ENCODE measurements at places on chromosomes 2 and 18.

- DNase-seq = peak; percentile 86
Observed at GRCh38 chr2:55247025-55247424, 14.5 kb downstream of the RPS27A start.

- peak; percentile 46 for DNase-seq
Observed at GRCh38 chr2:173802518-173802917, 162.7 kb downstream of the SP3 start.

- no peak for DNase-seq
Observed at GRCh38 chr18:13382366-13382953, 163.9 kb downstream of the LDLRAD4 start.

DNA sequence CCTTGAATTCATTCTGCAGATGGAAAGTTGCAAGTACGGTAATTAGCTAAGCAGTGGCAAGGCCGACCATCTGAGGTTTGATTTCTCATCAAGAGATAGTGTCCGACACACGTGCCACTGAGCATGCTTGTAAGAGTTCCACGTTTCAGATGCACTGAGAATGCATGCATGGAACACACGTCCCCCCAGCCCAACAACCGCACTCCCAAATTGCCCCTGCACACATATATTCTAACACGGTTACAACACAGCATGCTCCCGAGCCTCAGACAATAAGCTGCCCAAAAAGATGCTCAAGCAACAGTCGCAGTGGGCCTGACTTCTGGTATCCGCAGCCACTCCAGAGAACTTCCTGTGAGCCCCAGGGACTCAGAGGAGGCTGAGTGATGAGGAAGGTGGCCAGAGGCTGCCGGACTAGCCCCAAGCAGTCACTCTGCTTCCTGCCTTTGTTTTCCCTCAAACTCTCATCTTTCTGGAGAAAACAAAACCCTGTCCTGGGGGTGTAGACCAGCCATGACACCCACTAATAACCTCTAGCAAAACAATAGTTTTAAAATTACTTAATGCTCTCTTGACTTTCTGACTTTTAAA is 204.0 kb downstream of the TGIF1 start:
- peak; percentile 59 for DNase-seq

- DNase-seq = peak; percentile 48
Observed at GRCh38 chr18:9710037-9710436, 1.9 kb downstream of the RAB31 start.

DNA sequence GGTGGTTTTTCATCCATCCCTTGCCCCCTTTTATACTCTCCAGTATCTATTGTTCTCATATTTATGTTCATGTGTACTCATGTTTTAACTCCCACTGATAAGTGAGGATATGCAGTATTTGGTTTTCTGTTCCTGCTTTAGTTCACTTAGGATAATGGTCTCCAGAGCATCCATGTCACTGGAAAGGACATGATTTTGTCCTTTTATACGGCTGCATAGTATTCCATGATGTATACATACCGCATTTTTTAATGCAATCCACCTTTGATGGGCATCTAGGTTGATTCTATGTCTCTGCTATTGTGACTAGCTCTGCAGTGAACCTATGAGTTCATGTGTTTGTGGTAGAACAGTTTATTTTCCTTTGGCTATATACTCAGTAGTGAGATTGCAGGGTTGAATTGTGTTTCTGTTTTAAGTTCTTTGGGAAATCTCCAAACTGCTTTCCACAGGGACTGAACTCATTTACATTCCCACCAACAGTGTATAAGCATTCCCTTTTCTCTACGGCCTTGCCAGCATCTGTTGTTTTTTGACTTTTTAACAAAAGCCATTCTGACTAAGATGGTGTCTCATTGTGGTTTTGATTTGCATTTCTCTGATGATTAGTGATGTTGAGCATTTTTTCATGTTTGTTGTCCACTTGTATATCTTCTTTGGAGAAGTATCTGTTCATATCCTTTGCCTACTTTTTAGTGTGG is 420.2 kb downstream of the THSD7B start:
- no peak for DNase-seq

DNA sequence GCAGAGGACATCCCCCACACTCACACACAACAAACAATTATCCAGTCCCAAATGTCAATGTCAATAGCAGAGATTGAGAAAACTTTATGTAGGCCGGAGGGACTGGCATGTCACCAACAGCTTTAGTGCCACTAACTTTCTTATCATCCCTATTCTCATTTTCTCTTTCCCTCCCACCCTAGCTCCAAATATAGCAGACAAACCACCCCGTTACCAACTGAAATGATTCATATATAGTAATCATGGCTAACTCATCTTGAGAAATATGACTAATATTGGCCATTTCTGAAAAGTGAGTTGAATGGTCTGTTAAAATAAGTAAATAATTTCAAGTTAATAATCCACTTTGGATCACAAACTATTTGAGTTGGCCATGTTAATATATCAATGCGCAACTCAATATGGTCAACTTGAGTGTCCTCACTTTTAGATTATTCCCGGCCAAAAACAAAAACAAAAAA is 242.1 kb upstream of the RND3 start:
- DNase-seq = no peak

- no peak for DNase-seq
Observed at GRCh38 chr18:9321736-9322135, 12.8 kb upstream of the TWSG1 start.

DNA sequence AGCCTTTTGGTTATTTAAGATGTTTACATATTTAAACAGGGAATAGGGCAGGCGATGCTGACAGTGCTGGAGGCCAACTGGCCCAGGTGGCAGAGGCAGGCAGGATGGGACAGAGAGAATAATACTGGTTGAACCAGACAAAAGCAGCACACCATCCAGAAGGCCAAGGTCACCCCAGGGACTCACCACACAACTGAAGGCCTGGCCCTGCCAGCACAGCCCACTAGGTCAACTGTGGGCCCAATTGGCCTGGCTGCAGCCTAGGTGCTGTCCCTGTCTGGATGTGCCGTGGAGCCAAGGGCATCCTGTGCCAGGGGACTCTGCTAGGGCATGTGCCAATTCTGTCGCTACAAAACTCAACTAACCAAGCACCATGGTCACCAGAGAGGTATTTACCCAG is 69.2 kb downstream of the RNF152 start:
- no peak for DNase-seq

DNA sequence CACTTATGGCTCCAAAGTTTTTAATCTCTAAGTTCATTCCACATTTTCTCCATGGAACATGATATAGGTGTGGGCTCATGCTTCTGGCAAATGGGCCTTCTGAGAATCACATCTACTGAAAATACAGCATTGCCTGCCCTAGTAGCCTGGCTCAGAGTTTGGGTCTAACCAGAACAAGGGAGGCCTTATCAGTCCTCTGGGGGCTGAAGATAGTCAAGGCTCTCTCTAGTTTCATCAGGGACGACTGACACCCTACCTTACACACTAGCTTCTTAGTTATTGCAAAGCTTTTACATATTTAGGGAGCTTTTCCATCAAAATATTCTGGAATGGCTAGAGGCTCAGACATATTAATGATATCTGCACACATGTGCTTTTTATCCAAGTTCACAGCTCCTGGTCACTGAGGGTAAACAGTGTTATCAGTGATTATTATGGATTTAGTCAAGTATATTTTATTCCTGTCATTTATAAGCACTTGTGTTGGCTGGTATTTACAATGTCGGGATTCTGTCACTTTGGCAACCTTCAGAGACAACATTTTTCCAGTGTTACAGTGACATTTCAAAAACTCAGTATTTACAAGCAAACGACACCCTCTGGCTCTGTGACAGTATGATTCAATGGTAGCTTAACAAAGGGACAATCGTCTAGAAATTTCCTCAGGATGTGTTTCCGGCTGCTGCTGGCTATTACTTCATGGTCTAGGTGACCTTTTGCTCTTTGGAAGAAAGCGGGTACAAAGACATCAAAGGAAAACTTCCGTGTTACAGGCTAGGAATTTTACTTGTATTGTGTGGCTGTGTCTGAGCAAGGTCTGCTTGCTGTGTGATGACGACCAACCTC is 200.6 kb downstream of the TCF4 start:
- peak; percentile 13 for DNase-seq

GRCh38 chr2:221676566-221677172 is 104.6 kb upstream of the EPHA4 start:
- no peak for DNase-seq

- DNase-seq = no peak
Observed at GRCh38 chr18:48943333-48943732, 7.4 kb downstream of the SMAD7 start.

DNA sequence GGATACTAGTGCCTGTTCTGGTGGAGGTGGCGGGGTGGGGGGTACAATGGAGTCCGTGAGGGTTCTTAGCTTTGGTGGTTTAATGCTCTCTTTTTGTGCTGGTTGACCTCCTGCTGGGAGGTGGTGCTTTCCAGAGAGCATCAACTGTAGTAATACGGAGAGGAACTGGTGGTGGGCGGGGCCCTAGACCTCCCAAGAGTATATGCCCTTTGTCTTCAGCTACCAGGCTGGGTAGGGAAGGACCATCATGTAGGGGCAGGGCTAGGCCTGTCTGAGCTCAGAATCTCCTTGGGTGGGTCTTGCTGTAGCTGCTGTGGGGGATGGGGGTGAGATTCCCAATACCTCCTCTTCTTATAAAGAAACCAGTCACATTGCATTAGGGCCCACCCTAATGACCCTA is 27.1 kb downstream of the CAMKMT start:
- DNase-seq = no peak

DNA sequence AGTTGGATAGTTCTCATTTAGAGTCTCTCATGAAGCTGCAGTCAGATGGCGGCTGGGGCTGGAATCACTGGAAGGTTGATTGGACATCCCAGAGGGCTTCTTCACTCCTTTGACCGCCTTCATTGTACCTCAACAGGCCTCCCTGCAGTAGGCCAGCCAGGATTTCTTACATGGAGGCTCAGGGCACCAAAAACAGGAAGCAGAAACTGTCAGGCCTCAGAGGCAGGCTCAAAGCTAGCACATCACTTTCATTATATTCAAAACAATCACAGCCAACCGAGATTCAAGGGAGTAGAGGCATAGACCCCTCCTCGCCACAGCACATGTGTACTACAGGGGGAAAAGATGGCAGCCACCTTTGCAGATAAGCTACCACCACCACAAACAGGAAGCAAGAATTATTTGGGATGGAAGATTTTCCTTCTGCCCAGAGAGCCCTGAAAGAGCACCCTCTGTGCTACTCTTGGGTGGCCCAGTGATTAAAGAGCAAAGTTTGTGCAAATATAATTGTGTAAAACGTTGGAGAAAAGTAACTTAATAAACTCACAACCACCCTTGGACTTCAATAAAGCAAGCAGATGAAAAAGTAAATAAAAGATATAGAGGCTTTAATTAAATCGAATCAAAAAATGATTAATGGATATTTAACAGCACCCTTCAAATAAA is 155.3 kb downstream of the GFPT1 start:
- DNase-seq = no peak

DNA sequence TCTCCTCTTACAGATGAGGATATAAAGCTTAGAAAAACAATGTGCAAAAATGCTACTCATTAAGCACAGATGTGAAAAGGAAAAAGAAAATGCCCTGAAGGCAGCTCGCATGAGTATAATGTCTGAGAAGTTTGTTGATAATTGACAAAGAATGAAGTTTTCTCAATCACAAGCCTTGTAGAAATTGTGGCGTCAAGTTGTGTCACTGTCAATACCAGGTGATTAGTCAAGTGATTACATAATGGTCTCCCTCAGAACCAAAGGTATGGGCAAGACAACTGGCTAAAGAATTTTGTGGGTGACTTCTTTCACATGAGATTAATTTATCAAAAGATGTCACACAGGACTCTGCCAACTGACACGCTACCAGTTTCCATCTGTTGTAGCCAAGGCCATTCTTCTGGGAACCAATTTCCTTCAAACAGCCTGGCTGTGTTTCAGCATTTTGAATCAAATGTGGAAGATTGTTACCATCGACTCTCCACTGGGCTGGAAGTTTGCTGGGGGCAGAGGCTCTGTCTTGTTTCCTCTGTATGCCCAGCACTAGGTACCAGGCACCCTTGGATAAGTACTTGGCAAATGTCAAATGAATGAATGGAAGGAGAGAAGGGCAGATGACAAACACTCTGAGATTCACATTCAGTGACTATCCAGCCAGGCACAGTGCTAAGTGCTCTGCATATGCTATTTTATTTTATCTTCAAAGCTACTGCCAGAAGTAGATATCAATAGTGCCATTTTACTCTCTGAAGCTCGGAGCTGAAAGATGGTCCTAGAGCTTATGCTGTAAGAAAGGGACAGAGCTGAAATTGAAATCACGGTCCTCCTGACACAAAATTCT is 5.9 kb upstream of the FN1 start:
- no peak for DNase-seq

GRCh38 chr2:46557788-46558187 is 78.4 kb downstream of the TMEM247 start:
- no peak for DNase-seq

DNA sequence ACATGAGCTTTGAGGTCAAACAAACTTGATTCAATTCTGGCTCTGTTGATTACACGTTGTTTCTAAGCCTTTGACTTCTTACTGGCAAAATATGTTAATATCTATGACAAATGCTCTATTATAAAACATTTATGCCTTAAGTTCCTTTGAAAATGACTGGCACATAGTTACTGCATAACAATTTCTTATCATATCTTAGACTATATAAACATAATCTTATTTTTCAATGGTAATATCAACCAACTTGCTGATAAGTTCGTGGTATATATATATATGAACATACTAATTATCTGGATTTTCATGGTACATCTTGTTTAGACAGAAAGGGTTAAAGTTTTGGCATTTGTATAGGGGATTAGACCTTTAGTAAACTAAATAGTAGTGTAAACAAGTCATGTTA is 645.6 kb upstream of the ZNF804A start:
- no peak for DNase-seq

- no peak for DNase-seq
Observed at GRCh38 chr2:19796035-19796695, 105.6 kb downstream of the TTC32 start.

- DNase-seq = no peak
Observed at GRCh38 chr2:201471732-201472393, 20.3 kb downstream of the STRADB start.

DNA sequence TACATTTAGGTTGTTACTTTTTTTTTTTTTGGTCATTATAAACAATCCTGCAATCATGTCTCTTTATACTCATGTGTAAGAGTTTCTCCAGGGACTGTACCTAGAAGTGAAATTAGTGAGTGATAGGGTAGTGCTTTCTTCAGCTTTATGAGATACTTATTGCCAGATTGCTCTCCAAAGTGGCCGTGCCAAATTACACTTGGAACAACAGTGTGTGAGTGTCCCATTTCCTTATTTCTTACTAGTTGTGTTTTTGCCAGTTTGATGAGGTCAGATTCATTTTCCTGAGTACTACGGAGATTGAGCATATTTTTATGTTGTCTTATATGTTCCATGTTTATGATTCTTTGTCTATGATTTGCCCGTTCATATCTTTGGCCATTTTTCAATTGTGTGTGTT is 39.2 kb downstream of the GALNT1 start:
- DNase-seq = no peak

DNA sequence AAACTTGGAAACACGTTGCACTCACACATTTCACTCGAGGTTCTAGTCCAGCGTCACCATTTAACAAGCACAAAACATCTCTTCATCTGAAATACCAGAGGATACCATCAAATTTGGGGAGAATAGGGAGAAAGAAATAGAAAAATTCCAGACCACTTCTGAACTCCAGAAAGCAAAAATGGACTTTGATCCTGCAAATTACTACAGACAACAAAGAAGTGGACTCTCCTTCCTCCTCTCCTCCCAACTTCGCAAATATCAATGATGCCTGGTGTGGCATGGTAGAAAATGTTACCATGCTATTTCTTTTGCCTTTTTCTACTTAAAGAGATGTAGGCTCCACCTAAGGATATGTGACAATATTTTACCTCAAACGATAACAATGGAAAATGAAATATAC is 13.5 kb downstream of the UXS1 start:
- DNase-seq = no peak
